ENCODE measurements at places on chromosomes 5 and 9.

DNA sequence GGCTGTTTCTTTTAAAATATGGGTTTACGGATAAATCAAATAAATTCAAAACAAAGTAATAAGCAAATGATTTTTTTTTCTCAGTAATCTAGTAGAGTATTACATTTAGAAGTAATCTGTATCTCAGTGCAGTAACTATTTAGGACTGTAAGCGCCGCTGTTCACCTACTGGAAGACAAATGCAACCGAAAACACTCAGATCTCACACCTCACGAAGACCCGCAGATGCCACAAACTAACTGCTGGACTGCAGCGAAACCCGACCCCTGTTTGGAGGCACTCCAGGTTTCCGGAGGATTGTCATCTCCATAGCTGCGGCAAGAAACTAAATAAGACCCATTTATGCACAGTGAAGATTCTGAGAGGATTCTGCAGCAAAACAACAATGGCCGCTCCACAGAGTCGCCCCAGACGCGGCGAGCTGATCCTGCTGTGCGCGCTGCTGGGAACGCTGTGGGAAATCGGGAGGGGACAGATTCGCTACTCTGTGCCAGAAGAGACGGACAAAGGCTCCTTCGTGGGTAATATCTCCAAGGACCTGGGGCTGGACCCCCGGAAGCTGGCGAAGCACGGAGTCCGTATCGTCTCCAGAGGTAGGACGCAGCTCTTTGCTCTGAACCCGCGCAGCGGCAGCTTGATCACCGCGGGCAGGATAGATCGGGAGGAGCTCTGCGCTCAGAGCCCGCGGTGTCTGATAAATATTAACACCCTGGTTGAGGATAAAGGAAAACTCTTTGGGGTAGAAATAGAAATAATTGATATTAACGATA, at the start of gene PCDHGA8:
Gene PCDHGA8 (plus strand): TSS at position 205 of the 770 bp plus-strand sequence. CDS start 181 bp downstream, at position 386.
- no peak for DNase-seq

- no peak for DNase-seq
Observed at GRCh38 chr5:143393524-143393923, 10.0 kb downstream of the NR3C1 start.

DNA sequence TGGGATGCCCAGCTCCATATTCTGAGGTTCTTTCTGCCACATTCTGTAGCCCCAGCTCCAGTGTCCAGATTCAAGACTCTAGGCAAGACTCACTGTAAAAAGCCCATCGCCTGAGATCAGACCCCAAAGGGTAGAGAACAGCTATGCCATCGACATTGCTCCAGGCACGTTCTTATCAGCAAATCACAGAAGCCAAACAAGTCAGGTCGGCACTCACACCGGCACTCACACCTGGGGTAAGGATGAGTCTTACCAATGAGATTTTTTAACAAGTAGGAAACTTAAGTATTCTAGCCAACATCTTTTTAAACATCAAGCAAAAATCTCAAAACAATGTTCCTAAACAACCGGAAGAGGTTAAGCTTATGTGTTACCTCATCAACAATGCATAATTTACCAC, 2.4 kb downstream of the CDKN2AIPNL start:
- no peak for DNase-seq

- DNase-seq, result no peak
Observed at GRCh38 chr9:115715666-115716065, 437.9 kb upstream of the PAPPA start.

- DNase-seq, result no peak
Observed at GRCh38 chr9:72552356-72552755, 30.9 kb downstream of the TMC1 start.

- DNase-seq, result no peak
Observed at GRCh38 chr9:110214090-110214489, 6.1 kb upstream of the C9orf152 start.

GRCh38 chr5:78610163-78610583, 38.4 kb downstream of the LHFPL2 start:
- no peak for DNase-seq

DNA sequence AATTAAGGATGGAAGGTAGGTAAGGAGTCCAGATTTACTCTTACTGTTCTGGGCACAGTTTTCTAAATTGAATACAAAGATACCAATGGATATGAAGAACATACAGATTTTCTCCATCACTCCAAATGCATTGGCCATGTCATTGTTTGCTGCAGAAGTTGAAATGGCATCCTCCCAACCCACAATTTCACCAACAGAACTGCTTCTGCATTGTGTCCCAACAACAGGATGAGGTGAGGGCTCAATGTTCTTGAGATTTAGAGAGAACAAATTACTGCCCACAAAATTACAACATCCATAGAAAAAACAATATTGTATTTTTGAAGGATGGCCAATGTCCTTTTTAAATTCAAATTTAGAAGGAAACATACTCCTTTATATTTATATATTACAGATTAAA, 88.9 kb downstream of the NUDT12 start:
- DNase-seq, result no peak

DNA sequence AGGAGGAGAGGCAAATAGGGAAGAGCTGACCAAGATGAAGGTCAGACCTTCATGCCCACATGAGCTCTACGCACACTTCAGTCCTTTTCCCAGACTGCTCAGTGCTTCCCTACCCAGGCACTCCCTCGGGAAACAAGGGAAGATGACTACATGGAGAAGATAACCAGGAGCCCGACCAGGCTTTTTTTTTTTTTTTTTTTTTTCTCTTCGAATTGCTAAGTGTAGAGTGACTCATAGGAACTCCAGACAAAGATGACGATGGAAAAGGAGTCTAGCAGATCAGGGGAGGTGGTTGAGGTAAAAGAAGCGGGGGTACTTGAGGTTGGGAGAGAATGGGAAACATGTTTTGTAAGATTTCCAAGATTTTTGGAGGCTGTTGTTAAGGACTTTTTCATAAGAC, 526.1 kb downstream of the BNC2 start:
- DNase-seq, result no peak

DNA sequence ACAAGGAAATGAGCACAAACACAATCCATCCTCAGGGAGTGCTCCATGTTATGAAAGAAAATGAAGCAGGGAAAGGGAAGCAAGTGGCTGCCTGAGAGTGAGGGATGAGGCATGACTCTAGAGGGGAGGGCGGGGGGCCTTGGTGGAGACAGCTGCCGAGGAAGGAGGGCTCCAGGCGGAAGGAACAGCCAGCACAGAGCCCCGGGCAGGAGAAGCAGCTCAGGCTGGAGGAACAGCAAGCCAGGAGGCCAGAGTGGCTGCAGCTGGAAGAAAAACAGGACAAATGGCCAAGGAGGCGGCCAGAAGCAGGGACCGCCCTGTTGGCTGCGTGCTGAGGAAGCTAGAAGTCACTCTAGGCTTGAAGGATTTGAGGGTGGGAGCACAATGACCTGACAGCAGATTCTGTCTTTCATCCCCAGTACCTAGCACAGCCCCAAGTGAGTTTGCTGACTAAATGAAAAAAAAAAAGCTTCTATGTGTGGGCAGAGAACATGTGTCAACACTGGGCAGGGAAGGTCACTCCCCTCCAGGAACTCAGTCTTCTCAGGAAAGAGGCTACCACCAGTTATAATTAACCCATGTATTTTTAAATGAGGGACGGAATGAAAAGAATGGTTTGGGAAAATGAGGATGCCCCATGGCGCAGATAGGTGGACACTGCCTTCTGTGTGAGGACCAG, 142.8 kb downstream of the DCP2 start:
- DNase-seq, result no peak

DNA sequence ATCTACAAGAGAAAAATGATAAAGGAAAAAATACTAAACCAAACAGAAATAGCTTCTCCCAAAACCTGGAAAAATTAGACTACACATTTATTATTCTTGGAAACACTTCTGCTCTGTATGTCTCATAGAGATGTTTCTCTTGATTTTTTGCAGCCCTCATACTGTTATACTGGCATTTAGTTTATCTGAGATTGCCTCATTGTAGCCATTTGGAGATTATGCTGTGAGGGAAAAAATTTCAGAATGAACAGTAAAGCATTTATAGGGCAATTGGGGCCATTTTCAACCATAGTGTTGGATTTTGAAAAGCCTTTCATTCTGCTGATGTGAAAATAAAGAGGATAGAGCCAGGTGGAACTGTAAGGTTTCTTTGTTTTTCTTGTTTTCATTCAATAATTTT, 441.8 kb upstream of the RIOK2 start:
- DNase-seq, result no peak

- DNase-seq, result no peak
Observed at GRCh38 chr5:57082441-57083067, 91.3 kb upstream of the GPBP1 start.

DNA sequence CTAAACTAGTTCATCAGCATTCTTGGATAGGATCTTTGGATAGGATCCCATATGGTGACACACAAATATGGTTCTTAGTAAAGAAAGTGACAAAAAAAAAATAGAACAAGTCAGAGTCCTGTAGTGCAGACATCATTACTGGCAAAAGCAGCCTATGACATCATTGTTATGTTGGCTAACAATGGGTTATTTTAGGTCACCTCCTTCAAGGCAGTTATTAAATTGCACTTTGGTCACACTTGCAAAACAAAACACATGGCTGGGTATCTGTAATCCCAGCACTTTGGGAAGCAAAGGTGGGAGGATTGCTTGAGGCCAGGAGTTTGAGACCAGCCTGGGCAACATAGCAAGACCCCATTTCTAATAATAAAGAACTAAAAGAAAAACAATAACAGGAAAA, 185.9 kb downstream of the KIAA0825 start:
- DNase-seq, result no peak

- DNase-seq, result no peak
Observed at GRCh38 chr5:19920761-19921160, 67.2 kb downstream of the CDH18 start.

DNA sequence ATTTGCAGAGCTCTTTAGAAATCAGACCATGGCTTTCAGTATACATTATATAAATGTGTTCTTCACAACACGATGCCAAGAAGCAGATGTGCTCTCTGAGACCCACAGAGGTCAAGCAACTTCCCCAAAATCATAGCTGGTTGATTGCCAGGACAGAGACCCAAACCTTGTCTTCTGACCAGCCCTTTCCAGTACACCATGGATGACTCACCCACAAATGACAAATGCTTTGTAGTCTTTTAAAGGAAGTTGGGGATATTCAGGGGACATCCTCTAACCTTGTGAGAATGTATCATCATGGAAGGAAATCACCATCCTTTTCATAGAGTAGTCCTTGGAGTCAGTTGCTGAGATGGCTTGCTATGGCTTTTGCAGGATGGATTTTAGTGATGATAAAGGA, 30.1 kb downstream of the ZNF462 start:
- DNase-seq, result no peak

- DNase-seq, result no peak
Observed at GRCh38 chr9:16899606-16900005, 29.1 kb upstream of the BNC2 start.

DNA sequence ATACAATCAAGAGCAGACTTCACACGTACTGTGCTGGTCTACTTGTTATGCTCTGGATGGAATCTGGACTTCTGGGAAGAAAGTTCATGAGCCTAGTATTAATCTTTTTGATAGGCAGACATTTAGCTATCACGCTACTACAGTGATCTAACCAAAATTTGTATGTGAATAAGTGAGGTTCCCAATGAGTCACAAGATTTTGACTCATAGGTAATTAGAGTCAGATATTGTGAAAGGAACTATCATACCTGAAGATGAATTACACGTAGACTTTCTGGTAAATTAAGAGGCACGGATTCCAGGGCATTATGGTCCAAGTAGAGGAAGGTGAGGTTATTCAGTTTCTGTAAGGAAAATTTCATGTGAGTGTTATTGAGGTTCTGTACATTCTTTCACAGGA, 18.4 kb downstream of the OGN start:
- no peak for DNase-seq

- DNase-seq, result no peak
Observed at GRCh38 chr9:37730839-37731238, 22.8 kb upstream of the TRMT10B start.

- no peak for DNase-seq
Observed at GRCh38 chr9:134913041-134913712, 4.5 kb downstream of the FCN1 start.

DNA sequence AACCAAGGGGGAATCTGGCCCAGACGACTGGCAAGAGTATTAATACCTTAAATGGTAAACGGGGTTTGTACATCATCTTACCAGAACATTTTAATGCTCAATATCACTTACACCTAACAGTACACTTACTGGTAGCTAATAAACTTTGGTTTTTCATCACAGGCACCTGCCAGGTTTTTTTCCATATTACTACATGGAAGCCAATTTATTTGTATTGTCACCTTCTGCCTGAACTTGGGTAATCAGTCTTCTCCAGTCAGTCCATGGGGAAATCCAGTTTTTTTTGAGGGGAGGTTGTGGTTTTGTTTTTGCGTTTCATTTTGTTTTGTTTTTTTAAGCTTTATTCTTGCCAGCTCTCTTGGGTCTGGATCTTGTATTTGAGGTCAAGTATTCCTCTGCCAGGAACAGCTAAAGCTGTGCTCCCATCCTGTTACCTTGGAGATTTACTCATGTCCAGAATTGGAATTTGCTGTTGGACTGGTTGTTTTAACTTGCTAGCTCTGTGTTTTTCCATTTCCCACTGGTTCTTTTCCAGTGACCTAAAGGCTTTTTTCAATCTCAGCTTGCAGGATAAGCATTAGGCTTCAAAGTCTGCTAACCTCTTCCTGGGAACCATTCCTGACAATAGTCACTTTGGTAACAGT, 11.1 kb upstream of the NADK2 start:
- no peak for DNase-seq

- no peak for DNase-seq
Observed at GRCh38 chr5:143870362-143870761, 58.4 kb downstream of the HMHB1 start.

DNA sequence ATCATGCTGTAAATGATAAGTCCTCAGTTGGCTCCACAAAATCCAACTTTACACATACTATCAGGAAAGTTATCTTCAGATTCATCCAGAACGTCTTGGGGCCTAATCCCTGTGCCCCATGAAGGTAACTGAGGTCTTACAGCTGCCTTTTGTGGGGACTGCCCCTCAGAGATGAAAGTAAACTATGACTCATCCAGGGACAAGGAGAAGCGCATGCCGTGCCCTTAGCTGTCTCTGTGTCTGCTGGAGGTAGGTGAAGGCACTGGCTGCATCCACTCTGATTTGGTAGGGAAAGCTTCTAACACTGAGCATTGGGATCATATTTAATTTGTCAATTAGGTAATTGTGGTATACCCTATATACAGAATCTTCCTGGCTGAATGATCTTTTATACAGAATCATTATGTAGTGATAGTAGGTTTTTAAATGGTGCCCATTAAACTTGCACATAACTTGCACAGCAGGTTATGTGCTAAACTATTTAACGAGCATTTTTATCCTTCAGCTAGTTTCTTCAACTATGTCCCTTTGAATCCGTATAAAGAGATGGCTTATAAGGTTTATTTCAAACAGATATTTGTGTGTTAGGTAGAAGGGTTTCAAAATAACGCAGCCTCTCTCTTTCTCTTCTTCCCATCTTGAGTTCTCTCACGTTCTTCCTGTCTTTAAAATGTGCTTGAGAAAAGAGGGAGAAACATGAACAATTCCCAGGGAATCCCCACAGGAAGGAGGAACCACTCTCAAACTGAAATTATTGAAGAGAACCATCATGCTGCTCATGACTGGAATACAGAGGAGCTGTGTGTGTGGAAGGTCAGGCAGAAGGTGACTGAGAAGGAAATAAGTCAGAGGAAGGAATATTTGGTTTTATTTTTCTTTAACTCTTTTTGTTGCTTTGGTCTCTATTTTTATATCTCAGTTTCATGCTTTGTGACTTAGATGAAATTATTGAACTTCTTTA, 250.9 kb downstream of the CD180 start:
- no peak for DNase-seq

- no peak for DNase-seq
Observed at GRCh38 chr5:23730023-23730422, 222.6 kb downstream of the PRDM9 start.

- DNase-seq, result no peak
Observed at GRCh38 chr5:9054821-9055589, 490.9 kb downstream of the SEMA5A start.
